ENCODE measurements at places on chromosomes 3 and 15.

GRCh38 chr3:10968401-10968800 lies 24.1 kb upstream of the SLC6A1 start:
- no peak for DNase-seq

DNA sequence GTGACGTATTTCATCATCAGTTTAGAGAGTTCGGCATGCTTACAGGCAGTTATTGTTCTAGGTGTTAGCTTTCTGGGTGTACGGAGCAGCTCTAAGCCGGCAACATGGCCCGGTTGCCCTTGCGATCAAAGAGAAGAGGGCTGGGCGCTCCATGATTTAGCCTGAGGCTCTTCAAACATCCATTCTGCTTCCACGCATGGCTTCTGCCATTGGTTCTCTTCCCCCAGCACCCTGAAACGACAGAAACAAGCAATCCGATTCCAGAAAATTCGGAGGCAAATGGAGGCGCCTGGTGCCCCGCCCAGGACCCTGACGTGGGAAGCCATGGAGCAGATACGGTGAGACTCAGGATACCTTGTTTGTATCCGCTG lies 574 bp downstream of the NGRN start:
- no peak for DNase-seq

DNA sequence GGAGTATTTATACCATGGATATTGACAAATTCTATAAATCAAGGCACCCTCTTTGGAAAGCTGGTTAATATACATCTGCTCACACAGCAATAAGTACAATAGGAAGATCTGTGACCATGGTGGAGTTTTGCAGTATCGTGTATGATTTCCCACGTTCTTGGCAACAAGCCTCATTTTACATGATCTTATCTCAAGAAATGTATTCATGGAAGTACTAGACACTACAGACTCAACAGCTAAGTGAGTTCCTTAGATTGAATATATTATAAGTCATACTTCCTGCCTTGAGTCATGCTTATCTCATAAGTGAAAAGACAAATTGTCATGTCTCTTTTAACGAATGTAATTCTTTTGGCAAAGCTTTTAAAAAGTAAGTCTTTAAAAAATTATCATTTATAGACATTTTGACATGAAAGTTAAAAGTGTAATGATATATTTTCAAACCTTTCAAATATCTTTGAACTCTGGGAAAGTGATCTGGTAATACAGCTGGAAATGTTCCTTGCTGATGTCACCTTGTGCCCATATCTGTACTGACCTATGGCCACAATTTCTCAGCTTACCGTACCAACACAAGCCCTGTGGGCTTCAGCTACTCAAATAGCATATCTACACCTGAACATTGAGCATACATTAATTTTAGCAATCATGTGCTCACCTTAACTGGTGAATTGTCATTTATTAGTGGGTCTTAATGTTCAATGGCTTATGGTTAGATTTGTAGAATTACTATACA lies 130.3 kb upstream of the TMC3 start:
- DNase-seq = no peak

DNA sequence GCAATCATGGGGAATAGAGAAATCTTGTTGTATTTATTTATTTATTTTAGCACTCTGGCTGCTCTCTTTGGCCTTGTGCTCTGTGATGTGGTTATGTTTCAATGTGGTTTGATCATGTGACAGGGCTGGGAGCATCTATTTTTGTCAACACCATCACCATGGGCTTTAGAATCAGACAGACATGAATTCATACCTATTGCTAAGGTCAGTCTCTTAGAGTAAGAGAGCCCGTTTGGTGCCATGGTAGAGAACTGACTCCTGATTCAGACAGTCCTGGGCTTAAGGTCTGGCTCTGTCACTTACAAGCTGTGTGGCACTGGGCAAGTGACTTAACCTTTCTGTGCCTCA lies 157.0 kb downstream of the RYR3 start:
- no peak for DNase-seq

DNA sequence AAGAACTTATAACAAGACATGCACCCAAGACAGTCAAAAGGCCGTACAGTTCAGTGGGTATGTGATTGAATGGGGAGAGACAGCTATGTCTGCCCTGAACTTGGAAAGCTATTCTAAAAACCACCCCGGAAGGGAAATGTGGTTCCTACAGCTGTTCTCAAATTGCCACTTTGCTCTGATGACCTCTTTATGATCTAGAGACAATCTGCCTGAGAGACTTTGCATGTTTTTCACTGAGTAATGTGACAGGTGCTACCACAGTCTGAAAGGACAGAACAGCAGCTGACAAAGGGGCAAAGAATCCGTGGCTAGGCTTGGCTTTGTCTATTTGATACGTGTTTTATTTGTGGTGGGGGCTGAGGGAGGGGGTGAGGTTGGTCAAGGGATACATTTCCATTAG lies 148.3 kb upstream of the NPHP3 start:
- DNase-seq = no peak

DNA sequence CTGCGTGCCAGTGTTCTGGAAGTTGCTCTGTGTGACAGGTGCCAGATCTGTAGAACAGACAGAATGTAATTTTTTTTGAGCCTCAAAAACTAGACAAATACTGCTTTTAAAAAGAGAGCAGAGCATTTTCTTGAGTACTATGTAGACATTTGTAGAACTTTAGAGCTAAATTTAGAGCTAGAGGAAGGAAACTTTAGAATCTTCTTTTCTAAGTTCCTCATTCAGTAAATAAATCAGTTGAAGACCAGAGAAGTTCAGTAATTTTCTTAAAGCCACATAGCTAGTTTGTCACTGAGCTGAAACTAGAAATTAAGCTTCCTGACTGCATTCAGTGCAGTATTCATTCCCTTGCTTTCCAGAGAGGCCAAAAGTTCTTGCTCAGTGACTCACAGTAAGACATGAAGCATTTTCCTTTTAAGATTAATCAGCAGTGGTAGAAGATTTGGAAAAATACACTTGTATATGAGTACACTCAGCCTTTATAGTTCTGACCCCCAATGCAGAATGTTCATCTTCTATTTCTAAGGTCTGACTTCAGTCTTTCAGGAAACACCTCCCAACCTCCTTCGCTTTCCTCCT lies 83.6 kb upstream of the TSEN2 start:
- no peak for DNase-seq

DNA sequence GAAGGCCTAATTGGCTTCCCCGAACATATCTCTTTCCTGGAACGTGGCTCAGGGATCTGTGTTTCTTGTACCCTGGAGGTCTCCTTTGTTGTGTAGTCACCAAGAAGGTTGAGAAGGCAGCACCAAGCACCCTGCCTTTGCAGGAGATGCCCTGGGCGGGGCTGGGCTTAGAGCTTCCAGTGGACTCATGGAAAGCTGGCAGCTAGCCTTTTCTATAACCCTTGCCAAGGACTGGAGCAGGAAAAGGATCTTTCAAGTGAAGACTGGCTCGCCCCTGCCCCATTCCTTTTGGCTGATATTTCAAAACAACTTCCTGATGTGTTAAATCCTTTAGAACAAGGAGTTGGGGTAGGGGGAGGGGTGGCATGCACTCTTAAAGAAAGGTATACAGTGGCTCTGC lies 58.9 kb upstream of the EPHA6 start:
- DNase-seq = no peak

- DNase-seq = no peak
Measured at GRCh38 chr3:181711325-181712135, at the start of gene SOX2. TSS of gene SOX2 (plus strand) at chr3:181711925. CDS start at chr3:181712361, 436 bp downstream.

DNA sequence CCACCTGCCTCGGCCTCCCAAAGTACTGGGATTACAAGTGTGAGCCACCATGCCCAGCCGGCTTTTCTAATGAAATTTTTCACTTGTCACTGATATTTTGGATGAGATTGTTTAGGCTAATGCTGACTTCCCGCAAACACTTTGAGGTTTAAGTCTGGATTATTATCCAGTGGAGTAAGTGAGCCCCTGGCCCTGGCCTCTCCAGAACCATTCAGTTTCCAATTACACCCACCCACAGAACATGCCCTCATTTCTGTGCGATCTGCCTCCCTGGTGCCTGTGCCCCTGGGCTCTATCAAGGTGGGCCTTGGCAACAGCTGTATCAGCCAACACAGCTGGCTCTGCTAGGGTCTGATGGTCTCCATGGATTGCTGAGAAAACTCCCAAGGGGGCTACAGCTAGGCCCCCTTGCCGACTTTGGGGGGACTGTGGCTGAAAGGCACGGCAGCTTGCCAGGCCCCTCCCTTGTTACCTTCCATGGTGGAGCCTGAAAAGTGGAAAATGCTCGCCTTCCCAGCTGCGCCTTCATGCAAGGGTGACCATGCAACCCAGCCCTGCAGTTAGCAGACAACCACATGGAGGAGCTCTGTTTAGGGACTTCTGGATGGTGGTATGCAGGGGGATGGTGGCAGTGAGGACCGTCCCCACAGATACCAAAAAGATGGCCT lies 288.9 kb downstream of the FAM43A start:
- DNase-seq = no peak

DNA sequence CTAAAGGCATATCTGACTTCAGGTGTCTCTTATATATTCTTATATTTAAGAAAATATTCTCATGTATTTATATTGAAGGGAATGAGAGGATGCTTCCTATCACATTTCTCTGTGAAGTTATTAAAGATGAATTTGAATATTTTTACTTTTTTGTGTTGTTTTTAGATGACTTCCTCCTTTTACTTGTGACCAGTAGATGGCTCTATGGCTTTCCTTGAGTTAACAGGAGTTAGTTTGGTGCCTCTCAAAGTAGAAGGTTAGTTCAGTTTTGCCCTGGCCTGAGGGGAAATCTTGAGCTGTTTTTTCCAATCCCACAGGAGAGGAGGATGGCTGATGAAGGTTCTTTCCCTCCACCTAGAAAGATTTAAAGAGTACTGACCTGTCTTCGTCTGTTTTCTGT lies 80.7 kb downstream of the SQOR start:
- no peak for DNase-seq
